SK-MEL-5 (cell line): ENCODE measurements at places on chromosomes 2 and 18.

DNA sequence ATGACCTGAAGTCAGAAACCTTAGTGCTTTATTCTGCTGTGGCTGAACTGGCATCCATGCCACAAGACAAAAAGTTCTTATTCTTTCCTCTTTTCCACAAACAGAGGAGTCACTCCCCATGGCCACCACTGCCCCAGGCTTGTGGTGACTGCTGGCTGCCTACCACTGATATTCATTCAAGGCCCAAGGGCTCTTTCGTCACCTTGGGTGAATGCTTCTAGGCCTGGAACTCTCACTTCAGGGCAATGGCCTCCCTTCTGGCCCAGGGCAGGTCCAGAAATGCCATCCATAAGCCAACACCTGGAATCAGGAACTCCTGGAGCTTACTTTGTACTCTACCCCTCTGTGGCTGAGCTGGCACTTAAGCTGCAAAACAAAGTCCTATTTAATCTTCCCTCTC, 109.8 kb downstream of the NAT8 start:
- no peak for DNase-seq

DNA sequence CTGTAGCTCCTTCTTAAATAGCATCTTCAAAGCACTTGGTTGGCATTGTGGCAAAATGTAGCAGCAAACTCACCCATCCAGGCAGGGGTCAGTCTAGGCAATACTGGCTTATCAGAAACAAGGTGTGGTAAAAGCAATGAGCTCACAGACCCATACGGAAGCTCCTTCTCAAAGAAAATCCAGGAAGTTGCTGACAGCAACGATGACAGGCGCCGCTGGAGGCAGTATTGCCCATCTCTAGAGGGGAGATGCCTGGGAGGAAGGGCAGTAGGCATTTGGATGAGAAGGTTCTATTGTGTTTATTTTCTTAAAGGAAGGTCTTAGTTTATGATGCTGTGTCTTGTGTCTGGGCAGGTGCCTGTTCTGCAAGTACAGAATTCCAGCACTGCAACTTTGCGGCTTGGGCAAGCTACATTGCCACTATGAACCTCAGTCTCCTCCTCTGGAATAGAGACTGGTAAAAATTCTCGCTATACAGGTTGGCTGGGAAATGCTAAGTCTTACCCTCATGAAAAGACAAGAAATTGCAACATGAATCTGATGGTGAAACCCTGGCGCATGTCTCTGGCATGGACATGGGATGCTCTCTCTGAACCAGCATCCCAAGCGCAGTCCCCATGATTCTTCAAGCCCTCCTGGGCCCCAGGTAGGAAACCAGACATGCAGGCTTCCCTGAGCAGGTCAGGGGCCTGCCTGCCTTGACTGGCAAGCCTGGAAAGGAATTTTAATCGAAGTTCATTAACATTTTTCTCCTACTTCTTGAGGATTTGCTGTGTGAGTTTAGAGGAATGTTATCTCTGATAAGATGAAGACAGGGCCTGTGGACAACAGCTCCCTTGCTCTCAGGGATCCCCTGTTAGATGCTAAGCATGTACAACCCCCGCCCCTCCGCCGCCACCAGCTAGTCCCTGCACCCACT, 156.0 kb downstream of the TFCP2L1 start:
- peak; percentile 74 for DNase-seq

DNA sequence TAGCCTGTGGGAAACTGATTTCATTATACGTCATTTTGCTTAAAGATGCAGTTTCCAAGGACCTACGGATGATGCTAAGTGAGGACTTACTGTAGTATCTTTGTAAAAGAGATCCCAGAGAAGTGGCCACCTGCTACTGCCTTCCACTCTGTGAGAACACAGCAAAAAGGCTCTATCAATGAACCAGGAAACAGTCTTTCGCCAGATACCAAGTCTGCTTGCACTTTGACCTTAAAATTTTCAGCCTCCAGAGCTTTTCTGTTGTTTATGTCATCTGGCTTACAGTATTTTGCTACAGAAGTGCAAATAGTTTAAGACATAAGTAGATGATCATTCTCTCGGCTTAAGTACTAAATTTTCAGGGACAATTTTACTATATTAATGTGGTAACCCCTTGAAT, 847.9 kb upstream of the CHAC2 start:
- DNase-seq, result no peak

DNA sequence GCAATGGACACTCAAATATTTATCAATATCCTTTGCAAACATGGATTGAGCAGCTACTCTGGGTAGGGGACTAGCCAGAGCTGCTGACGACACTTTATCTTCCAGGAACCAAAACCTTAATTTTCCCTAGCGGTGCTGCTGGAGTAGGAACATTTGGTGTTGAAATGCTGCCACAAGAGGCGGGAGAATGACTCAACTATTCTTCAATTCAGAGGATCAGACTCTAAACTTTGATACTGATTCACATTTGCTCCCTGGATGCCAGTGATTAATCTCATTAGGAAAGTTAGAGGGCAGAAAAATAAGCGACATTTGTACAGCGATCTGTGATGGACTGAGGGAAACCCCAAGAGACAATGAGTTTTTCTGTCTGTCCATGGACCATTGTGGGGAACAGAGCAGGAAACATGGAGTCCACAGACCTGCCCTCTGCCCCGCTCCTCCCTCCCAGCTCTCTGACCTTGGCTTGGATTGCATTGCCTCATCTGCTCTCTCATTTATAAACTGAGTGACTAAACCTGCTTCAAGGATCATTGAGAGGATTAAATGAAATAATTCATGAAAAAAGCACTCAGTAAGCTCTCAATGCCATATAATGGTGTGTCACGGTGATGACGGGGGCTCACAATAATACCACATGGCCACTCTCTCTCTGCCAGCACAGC, 12.6 kb upstream of the EPB41L3 start:
- no peak for DNase-seq

- peak; percentile 68 for DNase-seq
Observed at GRCh38 chr2:215401896-215402379, 33.9 kb downstream of the FN1 start.

DNA sequence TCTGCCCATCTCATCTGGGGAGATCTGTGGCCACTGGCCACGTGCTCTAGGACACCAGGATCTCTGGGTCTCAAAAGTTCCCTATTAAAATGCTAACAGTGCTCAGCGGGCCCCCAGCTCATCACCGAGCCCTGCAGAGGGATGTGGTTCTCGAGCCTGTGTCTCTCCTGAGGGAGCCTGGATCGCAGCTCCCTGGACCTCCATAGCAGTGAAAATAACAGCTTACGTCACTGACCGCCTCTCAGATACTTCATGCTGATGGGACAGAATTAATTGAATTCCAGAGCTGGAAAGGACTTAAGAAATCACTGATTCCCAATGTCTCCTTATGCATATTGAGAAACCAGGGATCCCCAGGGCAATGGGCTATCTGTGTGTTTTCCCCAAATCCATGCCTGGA, 90.0 kb downstream of the GALR1 start:
- no peak for DNase-seq

- DNase-seq, result no peak
Observed at GRCh38 chr2:106948540-106948939, 62.6 kb upstream of the ST6GAL2 start.

DNA sequence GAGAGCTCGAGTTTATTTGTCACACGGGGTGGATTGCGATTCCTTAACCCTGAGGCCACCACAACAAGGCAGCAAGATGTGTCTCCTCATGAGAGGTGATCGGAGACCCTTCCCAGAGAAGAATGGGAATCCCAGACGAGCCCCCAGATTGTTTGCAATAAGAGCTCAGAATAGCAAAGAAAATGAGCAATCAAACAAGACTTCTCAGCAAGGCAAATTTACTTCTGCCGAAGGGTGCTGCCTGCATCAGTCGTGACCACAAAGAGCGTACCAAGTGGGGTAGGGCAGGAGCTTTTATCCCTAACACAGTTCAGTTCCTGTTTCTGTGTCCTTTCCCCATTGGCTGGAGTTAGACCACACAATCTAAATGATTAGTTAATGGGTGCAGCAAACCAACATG, 237.5 kb upstream of the SYT4 start:
- DNase-seq, result no peak

DNA sequence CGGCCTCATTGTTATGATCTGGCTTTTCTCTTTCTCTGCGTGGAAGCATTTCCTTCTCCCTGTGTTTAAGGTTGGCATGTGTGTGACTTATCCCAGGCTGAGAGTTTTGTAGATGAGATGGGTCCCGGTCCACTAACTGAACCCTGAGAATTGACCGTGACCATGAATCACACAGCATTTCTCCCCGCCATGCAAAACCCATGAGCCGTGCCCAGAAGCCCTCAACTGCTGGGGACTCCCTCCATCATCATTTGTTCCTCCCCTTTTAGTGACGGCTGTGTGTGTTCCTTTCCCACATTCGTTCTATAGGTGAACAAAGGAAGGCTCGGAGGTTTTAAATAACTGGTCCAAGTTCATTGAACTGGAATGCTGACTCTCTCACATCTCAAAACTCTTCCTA, 30.1 kb upstream of the TXNDC2 start:
- no peak for DNase-seq

- DNase-seq, result no peak
Observed at GRCh38 chr18:63195326-63196159, 124.0 kb downstream of the BCL2 start.
